ENCODE measurements at places on chromosomes 2 and 18.
A peak's percentile ranks its signal among the peaks of the same experiment; 100 is the strongest.

DNA sequence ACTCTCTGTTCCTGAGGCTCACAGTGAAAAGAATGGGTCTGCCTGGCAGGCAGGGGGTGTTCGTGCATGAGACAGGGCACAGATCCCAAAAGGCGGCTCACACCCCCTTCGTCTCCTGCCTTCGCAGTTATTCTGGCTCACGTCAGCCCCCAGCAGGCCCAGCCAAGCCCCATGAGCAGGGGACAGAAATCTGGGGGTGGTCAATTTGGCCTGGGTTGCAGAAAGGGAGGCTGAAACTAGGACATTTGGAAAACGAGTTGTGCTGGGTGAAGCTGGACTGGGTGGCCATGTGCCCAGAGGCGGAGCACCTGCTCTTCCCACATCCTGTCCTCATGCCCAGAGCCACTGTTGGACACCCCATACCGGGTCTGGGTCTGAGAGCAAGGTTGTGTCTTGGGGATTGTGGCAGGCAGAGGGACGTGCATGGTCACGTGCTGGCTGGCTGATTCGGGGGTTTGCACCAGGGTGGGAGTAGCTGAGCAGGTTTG lies 99.0 kb upstream of the MCFD2 start:
- no peak for DNase-seq

- no peak for DNase-seq
Measured at GRCh38 chr2:185640588-185640987, 98.0 kb upstream of the FSIP2 start.

DNA sequence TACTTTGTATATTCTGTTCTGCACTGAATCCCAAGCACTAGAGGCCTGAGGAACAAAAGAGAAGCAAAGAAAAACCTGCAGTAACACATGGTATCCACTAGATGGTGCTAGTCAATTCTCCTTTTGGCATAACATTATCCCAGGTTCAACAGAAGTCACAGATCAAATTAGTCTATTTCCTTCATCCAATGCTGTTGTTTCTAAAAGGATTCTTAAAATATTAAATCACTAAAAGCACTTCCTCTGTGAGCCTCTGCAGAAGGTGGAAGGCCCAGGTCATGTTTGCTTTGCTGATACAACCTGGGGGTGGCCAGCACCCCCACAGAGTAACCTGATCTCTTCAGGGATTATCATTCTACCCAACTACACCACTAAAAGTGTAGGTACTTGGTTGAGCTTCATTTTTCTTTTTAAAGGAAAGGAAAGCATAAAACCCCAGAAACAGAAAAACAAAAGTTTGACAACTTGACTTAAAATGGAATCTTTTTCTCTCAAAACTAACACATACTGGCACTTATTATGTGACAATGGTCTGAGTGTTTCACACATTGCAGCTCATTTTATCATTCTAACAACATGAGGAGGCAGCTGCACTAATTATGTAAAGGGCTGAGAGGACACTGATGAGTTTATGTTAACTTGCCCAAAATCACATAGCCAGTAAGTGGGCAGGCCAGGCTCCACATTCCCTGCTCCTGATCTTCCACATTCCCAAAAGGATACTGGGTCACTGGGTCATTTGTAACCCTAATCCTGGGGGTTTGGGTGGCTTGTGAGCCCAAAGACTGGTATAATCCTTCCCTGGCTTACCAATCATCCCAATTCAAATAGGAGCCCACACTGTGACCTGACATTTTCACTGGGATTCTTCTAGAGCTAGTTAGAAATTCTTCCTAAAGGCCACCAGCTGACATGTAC lies 66.8 kb upstream of the DNER start:
- peak; percentile 49 for DNase-seq

GRCh38 chr2:122100756-122101155 lies 345.3 kb downstream of the TSN start:
- DNase-seq = peak; percentile 71

DNA sequence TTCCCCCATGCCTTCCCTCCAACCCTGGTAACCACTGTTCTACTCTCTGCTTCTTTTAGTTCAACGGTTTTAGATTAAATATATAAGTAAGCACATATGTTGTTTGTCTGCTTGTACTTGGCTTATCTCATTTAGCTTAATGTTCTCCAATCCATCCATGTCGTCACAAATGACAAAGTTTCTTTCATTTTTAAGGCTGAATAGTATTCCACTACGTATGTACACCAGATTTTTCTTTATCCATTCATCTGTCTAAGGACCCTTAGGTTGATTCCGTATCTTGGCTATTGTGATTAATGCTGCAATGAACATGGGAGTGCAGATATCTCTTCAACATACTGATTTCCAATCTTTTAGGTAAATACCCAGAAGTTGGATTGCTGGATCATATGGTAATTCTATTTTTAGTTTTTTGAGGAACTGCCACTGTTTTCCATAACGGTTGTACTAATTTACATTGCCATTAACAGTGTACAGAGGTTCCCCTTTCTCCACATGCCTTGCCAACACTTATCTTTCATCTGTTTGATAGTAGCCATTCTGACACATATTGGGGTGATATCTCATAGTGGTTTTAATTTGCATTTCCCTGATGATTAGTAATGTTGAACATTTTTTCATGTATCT lies 8.1 kb downstream of the ASB3 start:
- no peak for DNase-seq

DNA sequence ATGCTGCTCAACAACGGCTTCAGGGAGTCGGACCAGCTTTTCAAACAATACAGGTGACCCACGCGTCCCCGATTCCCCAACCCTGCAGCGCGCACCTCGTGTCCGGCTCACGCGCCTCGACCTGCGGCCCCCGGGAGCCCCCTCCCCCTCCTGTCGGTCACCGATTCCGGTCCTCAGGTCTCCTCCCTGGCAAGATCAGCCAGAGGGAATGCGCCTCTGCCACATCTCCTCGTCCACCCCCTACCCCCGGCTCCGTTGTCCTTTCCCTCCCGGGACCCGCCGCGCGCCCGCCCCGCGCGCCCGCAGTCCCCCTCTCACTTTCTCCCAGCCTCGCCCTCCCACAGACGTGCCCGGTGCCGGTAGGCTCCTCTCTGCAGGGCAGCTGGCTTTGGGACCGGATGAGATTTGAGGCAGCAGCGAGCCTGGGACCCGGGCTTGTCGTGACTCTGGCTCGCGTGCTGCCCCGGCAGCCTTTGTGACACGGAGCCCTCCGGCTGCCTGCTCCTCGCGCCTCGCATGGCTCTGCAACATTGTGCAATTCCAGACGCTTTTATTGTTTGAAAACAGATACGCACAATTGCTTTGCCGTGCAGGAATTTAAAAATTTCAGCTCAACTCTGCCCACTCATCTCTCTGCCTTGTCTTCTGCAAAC lies 558 bp downstream of the TTC39C start:
- peak; percentile 19 for DNase-seq

GRCh38 chr2:40400336-40400953 lies 51.4 kb downstream of the SLC8A1 start:
- DNase-seq = no peak

GRCh38 chr2:20225294-20226151 lies 593 bp upstream of the SDC1 start:
- DNase-seq = peak; percentile 22

- DNase-seq = no peak
Measured at GRCh38 chr2:102660070-102660469, 40.7 kb downstream of the SLC9A2 start.

DNA sequence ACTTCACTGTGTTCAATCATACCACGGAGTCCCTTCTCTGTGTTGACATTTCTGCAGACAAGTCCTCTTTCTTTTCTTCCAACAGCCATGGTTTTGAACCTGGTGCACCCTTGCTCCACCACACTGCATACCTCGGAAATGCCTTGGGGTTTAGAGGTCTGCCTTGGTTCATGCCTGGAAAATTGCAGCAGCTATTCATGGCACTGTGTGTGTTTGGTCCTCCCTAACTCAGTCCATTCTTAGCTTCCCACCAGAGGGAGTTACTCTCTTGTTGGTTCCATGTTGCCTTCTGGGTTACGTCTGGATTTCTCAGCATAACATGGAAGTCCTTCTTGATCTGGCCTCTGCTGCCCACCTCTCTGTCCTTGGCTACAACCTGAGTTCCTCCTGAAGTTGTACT lies 206.0 kb downstream of the FHOD3 start:
- DNase-seq = no peak

Measured in kidney capillary endothelial cell (primary cell).